Activated naive CD8-positive, alpha-beta T cell treated with anti-CD3 and anti-CD28 coated beads for 36 hours (primary cell): ENCODE measurements at places on chromosomes 5 and 9.

DNA sequence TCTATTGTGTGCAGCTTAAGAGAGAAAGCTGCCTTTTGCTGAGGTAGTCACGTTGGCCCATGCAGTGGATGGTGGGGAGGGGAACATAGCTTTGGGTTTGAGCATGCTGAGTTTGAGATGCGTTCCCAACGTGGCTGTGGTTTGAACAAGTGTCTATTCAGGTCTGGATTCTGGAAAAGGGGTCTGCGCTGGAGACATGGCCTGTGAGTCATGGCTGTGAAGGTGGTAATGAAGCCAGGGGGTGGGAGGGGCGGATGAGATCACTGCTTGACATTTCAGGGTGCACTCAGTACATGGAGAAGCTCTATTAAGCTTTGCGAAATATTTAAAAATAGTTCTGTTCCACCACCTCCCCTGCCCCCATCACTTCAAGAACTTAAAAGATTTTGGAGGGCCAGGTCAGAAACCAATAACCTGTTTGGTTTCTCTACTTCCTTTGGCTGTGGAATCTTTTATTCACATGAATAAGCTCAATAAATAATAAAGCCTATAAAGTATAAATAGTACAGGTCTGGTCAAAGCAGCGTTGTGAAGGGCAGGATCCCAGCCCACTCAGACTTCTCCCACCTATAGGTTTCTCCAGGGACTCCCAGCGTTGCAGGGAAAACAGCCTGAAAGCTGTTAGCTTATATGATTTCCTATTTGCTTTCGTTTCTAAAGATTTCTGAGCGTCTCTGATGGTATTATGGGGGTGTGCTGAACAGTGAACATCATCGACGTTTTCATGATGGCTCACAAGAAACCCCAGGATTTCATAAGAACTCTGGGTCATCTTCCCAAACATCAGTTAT, 189.9 kb downstream of the NSG2 start:
- DNase-seq = no peak

GRCh38 chr5:168244838-168245559, 46.4 kb upstream of the WWC1 start:
- DNase-seq = no peak

- DNase-seq = no peak
Observed at GRCh38 chr9:133686642-133687575, 50.7 kb downstream of the DBH start.

DNA sequence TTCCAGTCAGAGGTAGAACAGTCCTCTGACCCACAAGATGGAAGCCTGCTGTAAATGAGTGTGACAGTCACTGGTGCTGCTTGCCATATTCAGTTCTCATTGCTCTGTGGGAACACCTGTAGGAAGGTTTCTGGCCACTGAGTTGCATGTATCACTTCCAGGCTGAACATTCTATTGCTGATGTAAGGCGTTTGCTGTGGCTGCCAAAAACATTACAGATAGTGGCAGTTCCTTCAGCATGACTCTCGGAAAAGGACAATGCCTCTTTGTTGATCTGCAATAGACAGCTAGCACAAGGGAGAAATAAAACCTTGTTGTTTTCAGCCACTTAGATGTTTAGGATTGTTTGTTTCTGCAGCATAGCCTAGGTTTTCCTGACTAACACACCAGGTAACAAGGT, 217.2 kb downstream of the AGTPBP1 start:
- no peak for DNase-seq

DNA sequence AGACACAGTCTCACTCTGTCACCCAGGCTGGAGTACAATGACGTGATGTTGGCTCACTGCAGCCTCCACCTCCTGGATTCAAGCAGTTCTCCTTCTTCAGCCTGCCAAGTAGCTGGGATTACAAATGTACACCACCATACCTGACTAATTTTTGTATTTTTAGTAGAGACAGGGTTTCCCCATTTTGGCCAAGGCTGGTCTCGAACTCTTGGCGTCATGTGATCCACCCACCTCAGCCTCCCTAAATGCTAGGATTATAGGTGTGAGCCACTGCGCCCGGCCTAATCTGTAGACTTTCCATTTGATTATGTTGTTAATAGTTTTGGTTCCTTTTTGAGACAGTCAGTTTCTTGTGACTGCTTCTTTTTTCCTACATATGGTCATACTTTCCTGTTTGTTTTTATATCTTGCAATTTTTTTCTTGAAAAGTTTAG, 31.0 kb downstream of the MTREX start:
- DNase-seq = peak; percentile 71

- DNase-seq = no peak
Observed at GRCh38 chr5:14243766-14244165, 100.6 kb downstream of the TRIO start.

DNA sequence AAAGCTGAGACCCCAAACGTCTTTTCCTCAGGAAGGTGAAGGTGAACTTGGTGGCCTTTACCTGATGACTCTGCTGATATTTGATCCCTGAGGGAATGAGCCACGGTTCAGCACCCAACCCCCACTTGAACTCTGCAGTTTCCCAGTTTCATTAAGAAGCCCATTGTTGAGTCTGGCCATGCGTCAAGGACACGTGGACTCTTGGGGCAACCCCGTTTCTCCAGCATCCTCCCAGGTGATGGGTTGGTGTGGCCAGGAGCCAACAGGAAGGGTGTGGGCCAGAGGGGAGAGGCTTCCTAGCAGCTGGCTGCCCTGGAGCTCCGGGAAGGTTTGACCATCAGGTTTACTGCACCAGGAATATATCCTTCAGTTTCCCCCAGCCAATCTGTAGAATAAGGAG, 59.5 kb upstream of the GNE start:
- DNase-seq = no peak

- DNase-seq = no peak
Observed at GRCh38 chr5:50606179-50606578, 60.3 kb upstream of the PARP8 start.

DNA sequence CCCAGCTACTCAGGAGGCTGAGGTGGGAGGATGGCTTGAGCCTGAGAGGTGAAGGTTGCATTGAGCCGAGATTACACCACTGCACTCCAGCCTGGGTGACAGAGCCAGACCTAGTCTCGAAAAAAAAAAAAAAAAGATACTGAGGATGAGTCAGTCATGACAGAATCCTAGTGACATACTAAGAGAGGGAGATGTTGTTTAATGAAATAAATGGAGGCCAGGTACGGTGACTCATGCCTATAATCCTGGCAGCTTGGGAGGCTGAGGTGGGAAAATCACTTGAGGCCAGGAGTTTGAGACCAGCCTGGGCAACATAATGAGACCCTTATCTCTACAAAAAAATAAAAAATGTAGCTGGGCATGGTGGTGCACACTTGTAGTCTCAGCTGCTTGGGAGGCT, 107.2 kb downstream of the ZFAND5 start:
- no peak for DNase-seq

- DNase-seq = no peak
Observed at GRCh38 chr9:8838136-8838535, 1038.6 kb upstream of the DMAC1 start.

DNA sequence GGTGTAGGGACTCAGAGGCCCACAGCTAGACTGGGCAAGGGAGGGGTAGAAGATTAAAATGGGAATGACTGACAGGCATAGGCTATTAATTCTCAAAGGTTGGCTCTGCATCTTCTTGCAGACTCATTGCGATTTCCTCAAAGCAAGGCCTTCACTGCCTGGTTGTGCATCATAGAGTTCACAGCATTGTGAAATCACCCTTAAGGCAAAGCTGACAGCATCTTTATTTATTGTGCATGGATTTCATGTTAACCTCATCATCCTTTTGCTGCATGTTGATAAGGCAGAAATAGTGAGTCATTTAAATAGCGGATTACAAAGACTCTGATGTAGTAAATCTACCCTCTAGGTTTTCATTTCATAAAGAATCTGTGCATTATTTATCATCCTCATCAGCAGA, 13.6 kb upstream of the PALM2AKAP2 start:
- no peak for DNase-seq

DNA sequence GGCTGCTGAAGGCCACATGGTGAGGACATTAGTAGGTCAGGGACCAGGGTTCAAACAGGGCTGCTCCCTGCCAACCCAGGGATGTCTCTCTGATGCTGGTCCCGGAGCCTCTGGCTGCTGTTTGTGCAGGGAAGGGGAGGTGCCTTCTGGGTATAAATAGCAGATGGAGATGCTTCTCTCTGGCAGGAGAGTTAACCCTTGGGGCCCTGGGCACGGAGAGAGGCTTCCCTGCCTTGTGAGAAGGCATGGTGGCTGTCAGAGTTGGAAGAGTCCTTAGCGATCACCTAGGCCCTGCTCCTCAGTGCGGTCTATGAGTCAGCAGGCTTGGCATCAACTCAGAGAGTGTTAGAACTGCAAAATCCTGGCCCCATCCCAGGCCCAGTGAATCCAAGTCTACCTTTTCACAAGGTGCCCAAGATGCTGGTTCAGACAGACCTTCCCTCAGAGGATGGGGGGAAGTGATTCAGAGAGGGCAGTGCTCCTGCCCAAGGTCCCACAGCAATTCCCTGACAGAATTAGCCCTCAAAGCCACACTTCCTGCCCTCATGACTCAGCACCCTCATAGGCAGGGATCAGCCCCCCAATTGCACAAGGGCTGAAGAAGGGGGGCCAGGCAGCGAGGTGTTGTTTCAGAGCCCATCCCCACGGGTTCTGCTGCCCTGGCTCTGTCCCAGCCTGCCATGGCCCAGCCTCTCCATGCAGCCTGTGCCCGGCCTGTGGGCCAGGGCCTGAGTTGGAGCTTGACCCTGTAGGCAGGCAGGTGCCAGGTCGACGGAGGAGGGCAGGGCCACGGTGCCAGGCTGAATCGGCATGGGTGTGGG, 25.6 kb downstream of the CAMK2A start:
- DNase-seq = no peak

GRCh38 chr9:7828334-7828733, 28.8 kb upstream of the DMAC1 start:
- DNase-seq = no peak

DNA sequence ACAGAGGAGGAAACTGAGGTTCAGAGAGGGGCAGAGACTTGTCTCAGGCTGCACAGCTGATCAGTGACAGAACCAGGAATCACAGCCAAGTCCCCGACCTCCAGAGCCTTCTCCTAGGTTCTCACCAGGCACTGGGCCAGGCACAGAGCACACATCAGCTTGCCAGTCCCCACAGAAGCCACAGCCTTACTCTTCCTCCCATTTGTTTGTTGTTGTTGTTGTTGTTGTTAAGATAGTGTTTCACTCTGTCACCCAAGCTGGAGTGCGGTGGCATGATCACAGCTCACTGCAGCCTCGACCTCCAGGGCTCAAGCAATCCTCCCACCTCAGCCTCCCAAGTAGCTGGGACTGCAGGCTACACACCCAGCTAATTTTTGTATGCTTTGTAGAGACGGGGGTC, 41.4 kb downstream of the NAIF1 start:
- no peak for DNase-seq

DNA sequence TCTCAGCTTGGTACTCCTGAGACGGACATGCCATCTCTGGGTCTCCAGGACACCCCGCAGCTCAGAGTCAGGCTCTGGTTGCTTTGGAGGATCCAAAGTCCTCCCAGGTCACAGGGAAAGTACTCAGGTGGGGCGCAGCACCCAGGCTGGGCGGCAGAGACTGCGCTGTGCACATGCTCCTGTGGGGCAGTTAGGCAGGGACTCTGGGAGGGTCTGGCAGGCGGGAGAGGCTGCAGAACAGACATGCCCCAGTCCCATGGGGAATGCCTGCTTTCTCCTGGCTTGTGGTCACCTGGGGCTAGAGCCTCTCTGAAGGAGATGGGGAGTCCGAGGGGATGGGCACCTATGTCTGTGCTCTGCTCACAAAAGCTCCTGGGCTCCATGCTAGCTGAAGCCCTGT, 45.3 kb upstream of the ITGA2 start:
- DNase-seq = no peak

DNA sequence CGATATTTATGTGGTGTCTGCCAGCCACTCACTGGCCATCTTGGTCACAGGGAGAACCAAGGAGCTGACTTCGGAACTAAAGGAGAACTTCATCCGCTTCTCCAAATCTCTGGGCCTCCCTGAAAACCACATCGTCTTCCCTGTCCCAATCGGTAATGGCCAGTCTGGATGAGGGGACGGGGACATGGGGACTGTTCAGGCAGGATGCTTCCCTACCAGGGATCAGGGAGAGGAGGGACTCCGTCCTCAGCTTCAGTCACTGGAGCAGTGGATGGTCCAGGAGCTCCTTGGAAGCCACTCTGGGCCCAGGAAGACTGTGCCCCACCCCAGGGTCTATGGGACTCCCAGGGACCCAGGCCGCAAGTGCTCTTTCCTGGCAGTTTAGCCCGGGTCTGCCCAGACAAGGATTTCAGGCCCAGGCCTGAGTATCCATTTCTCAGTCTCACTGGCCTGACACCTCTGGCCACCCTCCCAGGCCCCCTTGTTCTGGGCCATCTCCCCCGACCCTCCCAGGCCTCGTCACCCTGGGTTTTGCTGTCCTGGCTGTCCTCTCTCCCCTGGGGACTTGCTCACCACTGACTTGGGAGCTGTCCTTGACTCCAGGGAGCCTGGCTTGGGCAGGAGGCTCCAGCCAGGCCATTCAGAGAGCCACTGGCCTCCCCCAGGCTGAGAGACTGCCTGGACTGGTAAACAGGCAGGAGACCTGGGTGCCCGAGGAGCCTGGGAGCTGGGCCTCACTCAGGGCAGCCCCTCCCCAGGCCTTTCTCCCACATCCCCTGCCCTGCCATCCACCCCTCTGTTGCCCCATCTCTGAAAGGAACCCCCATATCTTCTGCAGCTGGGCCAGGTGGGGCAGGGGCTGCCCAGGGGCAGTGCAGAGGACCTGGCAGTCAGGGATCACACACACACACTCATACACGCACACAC, 3.1 kb downstream of the LCN2 start:
- no peak for DNase-seq

DNA sequence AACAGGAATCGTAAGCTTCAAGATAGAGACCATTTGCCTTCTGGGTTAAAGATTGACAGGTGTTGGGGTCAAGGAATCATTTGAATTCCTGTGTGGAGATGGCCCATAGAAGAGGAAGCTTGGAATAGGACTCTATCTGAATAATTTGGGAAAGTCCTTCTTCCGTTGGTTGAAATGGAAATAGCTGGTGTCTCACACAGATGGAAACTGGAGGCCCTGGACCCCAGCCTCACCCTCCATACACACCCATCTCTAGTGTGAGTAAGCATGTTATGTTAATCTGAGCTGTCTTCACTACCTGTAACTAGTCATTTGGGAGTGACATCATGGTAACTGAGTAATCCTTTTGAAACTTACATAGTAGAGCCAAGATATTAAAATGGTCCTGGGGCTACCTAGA, 184.4 kb downstream of the CD180 start:
- DNase-seq = no peak

DNA sequence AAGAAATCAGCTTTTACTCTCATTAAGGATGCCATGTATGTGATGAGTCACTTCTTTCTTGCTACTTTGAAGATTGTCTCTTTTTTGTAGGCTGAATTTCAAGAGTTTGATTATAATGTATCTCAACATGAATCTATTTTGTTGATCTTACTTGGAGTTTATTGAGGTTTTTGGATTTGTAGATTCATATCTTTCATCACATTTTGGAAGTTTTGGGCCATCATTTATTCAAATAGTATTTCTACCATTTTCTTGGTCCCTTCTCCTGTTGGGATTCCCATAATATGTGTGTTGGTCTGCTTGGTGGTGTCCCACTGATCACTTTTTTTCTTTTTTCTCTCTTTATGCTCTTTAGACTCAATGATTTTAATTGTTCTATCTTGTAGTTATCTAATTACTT, 116.3 kb downstream of the CNTLN start:
- DNase-seq = no peak
